ENCODE measurements at places on chromosomes 2 and 18.

DNA sequence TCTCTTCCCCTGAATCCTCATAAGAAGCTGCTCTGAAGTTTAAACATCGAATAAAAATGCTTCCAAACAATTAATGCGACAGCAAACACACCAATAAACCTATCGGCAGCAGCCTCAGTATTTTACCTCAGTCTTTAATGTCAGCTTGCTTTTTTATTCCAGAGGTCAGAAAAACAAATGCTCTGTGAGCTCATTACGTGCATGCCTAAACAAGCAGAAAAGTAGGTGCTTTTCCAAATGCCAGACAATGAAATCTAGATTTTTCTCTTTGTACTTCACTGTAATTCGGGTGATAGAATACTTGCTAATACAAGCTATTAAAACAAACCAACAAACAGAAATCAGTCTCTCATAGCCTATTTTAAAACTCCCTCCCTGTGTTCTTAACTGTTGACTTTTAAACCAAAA, 381.5 kb downstream of the NRXN1 start:
- DNase-seq, result no peak

DNA sequence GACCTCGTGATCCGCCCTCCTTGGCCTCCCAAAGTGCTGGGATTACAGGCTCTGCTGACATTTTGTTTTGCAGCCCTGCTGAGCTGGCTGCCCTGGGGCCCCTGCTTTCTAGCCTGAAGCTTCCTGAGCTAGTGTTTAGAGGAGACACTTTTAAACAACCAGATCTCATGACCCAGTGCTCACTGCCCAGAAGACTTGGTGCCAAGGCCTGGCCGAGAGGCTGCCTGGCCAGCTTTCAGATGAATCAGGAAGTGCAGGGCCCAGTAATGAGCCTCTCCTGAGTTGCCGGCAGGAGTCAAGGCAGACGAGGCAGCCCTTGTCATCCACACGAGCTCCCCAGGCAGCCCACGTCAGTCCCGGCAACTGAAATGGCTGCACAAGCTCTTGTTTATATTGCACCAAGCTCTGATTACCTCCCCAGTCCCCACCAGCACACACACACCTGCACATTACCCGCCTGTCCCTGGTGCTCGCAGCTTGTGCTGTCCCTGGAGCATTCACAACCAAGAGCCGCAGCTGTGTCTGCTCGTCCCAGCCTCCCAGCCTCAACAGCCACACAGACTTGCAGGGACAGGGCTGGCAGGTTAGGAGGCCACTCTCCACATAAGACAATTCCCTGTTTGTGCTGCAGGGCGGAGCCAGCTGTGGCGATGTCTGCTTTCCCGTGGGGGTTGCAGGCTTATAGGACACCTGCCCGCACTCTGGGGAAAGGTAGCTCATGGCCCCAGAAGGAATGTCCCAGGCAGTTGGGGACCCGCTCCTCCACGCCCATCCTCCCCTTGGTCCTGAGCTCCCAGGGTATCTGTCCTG, 331.2 kb upstream of the MYT1L start:
- DNase-seq, result no peak

DNA sequence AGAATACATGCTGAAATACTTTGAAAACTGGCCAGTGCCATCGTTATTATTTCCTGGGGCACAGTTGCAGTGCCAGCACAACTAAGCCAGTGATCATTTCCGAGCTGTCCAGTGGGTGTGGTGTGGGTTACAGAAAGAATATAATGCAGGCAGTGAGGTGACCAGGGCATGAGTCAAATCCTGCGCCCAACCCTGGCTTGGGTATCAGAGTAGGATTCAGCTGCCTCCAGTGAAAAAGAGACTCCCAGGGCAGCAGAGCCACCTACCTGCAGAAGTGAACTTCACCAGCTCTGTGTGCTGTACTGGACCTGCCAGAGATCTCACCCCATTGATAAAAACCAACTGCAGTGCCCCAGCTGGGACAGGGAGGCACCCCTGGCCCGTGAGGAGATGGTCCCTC, 18.0 kb downstream of the SLC9A2 start:
- no peak for DNase-seq

DNA sequence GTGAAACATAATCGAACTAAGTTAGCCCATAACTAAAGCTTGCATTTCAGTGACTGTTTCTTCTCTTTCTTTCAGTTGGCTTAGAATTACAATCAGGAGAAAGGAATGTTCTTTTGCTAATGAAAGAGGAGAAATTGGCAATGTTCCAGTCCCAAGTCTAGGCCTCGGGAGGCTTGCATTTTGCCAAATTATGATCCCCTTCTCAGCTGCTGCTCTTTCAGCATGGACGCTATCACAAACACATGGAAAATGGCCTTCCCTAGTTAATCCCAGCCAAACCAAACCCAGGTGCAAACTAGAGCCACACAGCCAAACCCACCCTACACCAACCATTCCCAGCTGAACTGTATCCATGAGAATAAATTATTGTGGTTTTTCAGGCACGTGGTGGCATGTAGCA, 605.2 kb upstream of the LRRTM4 start:
- no peak for DNase-seq

- peak; percentile 27 for DNase-seq
Measured at GRCh38 chr2:152566728-152567069, 150.6 kb downstream of the PRPF40A start.

- no peak for DNase-seq
Measured at GRCh38 chr18:8400193-8400752, 209.0 kb upstream of the RAB12 start.

DNA sequence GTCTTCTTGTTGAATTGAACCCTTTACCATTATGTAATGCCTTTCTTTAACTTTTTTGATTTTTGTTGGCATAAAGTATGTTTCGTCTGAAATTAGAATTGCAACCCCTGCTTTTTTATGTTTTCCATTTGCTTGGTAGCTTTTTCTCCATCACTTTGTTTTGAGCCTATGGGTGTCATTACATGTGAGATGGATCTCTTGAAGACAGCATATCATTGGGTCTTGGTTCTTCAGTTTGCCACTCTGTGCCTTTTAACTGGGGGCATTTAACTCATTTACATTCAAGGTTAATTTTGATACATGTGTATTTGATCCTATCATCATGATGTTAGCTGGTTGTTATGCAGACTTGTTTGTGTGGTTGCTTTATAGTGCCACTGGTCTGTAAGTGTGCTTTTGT, 489.4 kb upstream of the TNP1 start:
- DNase-seq, result no peak

GRCh38 chr2:175576875-175577274, 395.4 kb upstream of the ATP5MC3 start:
- DNase-seq, result no peak

DNA sequence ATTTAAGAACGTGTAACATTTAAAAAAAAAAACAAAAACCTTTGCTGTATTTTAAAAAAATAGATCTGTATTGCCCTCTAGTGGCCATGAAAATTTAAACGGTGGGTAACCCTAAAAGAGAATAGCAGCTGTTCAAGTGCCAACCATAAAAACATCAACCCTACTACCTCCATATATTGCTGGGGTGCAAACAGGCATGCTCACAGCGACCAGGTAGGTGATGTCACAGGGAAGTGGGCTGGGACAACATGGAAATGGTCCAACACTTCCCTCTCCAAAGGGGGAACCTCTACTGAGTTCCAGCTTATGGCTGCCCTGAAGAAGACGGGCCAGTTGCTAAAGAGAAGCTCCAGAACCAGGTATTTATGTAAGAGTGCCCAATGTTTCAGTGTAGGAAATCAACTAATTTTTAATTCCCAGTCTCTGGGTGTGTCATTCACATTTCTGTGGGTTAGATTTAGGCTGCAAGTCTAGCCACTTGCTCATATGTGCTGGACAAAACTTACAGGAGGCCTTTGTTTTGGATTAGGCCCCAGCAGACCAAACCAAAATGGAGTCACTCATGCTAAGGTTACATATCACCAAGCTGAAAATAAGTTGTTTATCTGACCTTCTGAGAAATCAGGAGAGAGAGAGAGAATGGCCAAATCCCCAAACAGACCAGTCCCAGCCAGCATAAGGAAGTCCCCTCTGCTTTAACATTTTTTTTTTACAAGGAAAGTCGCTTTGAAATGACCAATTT, 54.5 kb downstream of the SKA1 start:
- no peak for DNase-seq

- DNase-seq, result no peak
Measured at GRCh38 chr2:180660207-180660606, 320.2 kb upstream of the UBE2E3 start.

GRCh38 chr18:66043009-66043408, 292.2 kb downstream of the CDH7 start:
- no peak for DNase-seq

GRCh38 chr2:201128933-201129505, 13.1 kb downstream of the CFLAR start:
- no peak for DNase-seq

GRCh38 chr2:206784559-206785353, 19.4 kb downstream of the FASTKD2 start:
- DNase-seq, result no peak

DNA sequence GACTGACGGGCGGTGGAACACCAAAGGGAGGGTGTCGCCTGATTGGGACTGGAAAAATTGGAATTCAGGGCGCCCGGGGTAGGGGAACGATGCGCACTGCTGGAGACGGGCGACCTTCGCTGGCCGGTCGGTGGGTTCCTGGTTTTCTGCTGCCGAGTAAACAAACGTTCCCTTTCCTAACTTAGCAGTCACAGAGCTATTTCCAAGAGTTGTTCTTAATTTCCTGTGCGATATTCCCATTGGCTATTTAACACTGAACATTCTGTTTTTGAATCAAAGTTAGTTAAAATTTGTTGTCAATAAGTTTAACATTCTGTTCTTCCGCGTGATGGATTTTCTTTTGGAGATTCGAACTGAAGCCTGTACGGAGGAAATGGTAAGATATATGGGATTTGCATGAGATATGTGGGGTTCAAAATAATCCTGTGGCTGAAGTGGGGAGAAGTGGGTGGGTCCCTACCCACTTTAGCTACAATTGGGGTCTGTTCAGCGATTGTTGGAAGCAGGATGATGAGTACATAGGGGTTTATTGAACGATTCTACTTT, 862 bp downstream of the C18orf54 start:
- DNase-seq, result no peak
